Left lung (tissue), 14 donors: ENCODE measurements at places on chromosomes 12 and 14. TPM values are rescaled to one million over a fixed set of nuclear protein-coding genes. Genes with fewer than 3 reads are reported as not detected.

GRCh38 chr14:104331871-104332605 is 193.7 kb downstream of the KIF26A start:
- DNase-seq = no peak

DNA sequence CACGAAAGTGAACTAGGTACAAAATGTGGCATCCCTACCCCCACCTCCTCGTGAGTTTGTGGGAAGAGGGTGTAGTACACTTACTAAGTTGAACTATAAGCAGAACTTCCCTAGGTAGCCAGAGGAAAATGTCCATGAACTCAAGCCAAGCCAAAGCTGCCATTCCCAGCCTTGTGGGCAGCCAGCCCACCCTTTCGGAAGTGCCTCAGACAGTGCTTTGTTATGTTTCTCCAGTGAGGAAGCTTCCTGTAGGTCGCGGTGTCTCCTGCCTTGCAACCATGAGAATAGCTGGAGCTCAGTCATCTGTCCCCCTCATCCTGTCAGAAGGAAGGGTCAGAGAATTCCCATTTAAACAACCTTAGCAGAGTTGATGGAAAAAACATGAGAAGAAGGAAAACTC is 266.9 kb downstream of the DUSP6 start:
- no peak for DNase-seq

The CRIP1 gene
- total RNA-seq = 171 TPM

DNA sequence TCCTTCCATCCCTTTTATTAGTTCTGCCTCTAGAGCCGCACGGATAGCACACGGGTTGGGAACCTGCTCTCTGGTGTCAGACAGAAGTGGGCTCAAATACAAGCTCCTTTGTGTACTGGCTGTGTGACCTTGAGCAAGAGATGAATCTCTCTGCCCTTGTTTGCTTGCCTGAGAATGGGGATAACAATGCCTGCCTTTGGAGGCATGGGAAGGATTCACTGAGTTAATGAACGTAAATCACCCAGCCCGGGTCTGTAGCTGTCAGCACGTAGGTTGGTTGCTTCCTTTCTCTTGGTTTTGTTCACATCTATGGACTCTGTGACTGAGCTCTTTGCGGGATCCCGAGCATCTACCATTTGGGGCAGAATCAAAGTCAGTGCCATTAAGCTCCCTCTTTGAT is 79.3 kb upstream of the NRXN3 start:
- no peak for DNase-seq

- DNase-seq = no peak
Observed at GRCh38 chr12:29026419-29026818, 122.7 kb upstream of the FAR2 start.

DNA sequence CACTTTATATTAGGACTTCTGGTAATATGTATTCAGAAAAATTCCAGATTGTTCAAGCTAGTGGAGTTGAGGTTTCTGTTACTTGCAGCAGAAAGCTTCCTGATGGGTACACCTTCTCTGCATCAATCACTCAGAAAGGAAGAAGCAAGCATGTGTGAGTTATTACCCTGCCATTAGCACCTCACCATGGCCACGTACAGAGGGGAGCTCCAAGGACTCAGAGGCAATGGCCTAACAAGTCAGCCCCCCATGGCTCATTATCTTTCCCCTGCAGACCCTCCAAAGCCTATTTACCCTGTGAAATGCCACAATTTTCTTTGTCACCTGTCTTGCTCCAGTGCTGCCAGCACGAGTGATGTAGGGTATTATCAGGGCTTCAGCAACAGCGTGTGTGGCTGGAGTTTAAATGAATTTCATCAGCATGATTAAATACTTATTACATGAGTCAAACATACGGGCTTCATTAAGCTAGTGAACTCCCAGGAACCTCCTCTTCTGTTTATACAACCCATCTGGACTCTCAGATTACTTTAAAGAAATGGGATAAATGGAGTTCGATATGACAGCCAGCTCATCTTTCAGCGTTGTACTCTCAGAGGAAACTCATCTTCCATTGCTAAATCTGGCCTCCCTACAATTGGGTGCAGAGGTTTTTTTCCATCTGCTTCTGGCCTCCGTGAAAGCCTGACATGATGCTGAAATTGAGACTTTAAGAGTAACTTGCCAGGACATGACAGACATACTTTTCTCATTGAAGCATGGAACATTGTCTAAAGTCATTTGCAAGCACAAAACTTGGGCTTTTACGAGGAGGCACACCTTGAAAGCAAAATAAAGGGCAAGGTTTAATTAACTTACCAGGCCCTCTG is 135.9 kb downstream of the TMEM30B start:
- peak; percentile 94 for DNase-seq

The TEDC1 gene
- total RNA-seq = 16.8 TPM

- DNase-seq = no peak
Observed at GRCh38 chr12:105924526-105925208, 214.1 kb downstream of the NUAK1 start.

GRCh38 chr14:105413544-105413886 is 6.1 kb upstream of the MTA1 start:
- DNase-seq = peak; percentile 23

The AQP5 gene
- 7.2 TPM for total RNA-seq
